ENCODE measurements at places on chromosomes 2 and 18. TPM values are rescaled to one million over a fixed set of nuclear protein-coding genes. Genes with fewer than 3 reads are reported as not detected.

Gene NMUR1
- polyA plus RNA-seq: not detected

Gene VSNL1
- polyA plus RNA-seq: not detected

Gene DPYSL5
- polyA plus RNA-seq: not detected

Gene GATA6
- polyA plus RNA-seq: 0.65 TPM

Gene RAB27B
- 0.33 TPM for polyA plus RNA-seq

Gene DNAJC5G
- polyA plus RNA-seq: not detected

Gene MAB21L4
- polyA plus RNA-seq: not detected

Gene ITGB6
- 0.01 TPM for polyA plus RNA-seq

Gene RUFY4
- not detected for polyA plus RNA-seq

Gene KCNJ3
- polyA plus RNA-seq: 3.2 TPM

Gene RSAD2
- polyA plus RNA-seq: 0.22 TPM

Gene MPP4
- polyA plus RNA-seq: 5.9 TPM
